Vagina (tissue), 2 donors: ENCODE measurements at places on chromosomes 4 and X. TPM values are rescaled to one million over a fixed set of nuclear protein-coding genes. Genes with fewer than 3 reads are reported as not detected.

- H3K4me1 ChIP-seq: peaks cover 4% of the 10 kb centered on the region
- H3K36me3 ChIP-seq: no peaks in the 10 kb centered on the region
- H3K27ac ChIP-seq: no peak overlapping the region
- H3K27me3 ChIP-seq: no peaks in the 10 kb centered on the region
Measured at GRCh38 chrX:153669174-153669890, 4.3 kb downstream of the PNCK start.

GRCh38 chr4:36914106-36914505 lies 330.4 kb upstream of the NWD2 start:
- H3K27ac ChIP-seq: no peak overlapping the region
- H3K4me3 ChIP-seq: no peak overlapping the region
- H3K27me3 ChIP-seq: no peaks in the 10 kb centered on the region
- no peak for DNase-seq

- H3K4me3 ChIP-seq: no peak overlapping the region
- DNase-seq: no peak
- H3K4me1 ChIP-seq: no peaks in the 10 kb centered on the region
Measured at GRCh38 chrX:20205927-20206708, 60.6 kb downstream of the RPS6KA3 start.

GRCh38 chr4:173556398-173557131 lies 26.5 kb upstream of the HAND2 start:
- H3K27me3 ChIP-seq: no peaks in the 10 kb centered on the region
- no peak for DNase-seq
- H3K4me3 ChIP-seq: no peak overlapping the region
- H3K27ac ChIP-seq: no peak overlapping the region
- H3K4me1 ChIP-seq: no peaks in the 10 kb centered on the region
- no peaks in the 10 kb centered on the region for H3K36me3 ChIP-seq

DNA sequence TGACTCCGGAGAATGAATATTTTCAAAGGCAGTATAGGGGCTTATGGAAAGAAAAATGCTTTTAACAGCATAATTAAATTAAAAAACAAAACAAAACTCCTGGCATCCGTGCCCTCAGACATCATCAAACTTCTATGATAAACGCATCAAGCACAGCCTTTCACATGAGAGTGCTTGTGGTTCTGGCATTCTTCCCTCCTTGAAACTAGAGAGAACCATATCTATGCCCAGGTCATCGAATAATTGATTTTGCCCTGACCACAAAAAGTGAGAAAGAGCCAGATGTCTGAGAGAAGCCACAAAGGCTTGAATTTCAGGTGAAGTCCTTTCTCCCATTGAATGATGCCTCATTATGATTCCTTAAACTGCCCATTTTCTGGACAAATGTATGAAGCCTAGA lies 286.8 kb downstream of the CBLL2 start:
- DNase-seq: no peak
- no peak overlapping the region for H3K4me3 ChIP-seq
- H3K27me3 ChIP-seq: no peaks in the 10 kb centered on the region
- H3K27ac ChIP-seq: no peak overlapping the region

DNA sequence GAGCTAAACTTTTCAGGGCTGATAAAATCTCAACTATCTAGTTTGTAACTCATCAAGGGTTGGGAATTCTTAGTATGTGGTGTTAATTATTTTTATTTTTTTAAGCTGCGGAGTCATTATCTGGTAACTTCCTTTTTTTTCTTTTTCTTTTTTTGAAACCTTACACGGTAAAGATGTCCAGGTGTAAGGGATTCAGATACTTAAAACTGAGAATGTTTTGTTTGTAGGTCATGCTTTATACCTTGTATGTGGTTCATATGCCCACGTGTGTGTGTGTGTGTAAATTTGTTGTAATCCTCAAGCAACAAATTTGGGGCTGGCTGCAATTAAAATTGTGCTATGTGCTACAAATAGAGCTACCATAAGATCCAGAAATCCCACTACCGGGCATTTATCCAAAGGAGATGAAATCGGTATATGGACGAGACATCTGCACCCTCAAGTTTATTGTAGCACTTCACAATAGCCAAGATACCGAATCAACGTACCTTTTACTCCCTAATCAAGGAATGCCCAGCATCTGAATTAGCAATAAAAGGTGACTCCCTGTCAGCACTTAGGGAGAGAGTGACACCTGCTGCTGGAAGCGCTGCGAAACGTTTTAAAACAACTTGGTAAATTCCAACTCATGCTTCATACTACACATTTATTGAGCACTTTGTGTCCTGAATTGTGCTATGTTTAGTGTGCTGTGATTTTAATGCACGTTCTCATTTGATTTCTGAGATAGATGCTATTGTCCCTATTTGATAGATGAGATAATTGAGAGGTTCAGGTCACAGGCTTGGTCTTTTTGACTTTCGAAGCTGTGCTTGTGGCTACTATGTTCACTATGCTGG lies 16.1 kb downstream of the MSMO1 start:
- H3K27ac ChIP-seq: no peak overlapping the region
- H3K4me3 ChIP-seq: no peak overlapping the region
- no peaks in the 10 kb centered on the region for H3K36me3 ChIP-seq
- DNase-seq: no peak
- no peaks in the 10 kb centered on the region for H3K27me3 ChIP-seq

- H3K4me3 ChIP-seq: no peak overlapping the region
- no peaks in the 10 kb centered on the region for H3K27me3 ChIP-seq
- no peak for DNase-seq
- no peak overlapping the region for H3K27ac ChIP-seq
Measured at GRCh38 chr4:165461159-165461821, 82.5 kb downstream of the CPE start.

GRCh38 chrX:66876776-66877175 lies 237.9 kb upstream of the EDA2R start:
- DNase-seq: no peak
- H3K27ac ChIP-seq: no peak overlapping the region
- no peak overlapping the region for H3K4me3 ChIP-seq
- H3K4me1 ChIP-seq: no peaks in the 10 kb centered on the region
- no peaks in the 10 kb centered on the region for H3K27me3 ChIP-seq
- H3K36me3 ChIP-seq: no peaks in the 10 kb centered on the region

- no peaks in the 10 kb centered on the region for H3K36me3 ChIP-seq
- H3K4me1 ChIP-seq: no peaks in the 10 kb centered on the region
- DNase-seq: no peak
- H3K4me3 ChIP-seq: no peak overlapping the region
Measured at GRCh38 chr4:1479454-1479853, 73.2 kb upstream of the NKX1-1 start.

GRCh38 chrX:55056820-55057674 lies 17.8 kb upstream of the PAGE2B start:
- no peak overlapping the region for H3K27ac ChIP-seq
- H3K4me1 ChIP-seq: no peaks in the 10 kb centered on the region
- no peaks in the 10 kb centered on the region for H3K36me3 ChIP-seq
- no peaks in the 10 kb centered on the region for H3K27me3 ChIP-seq

DNA sequence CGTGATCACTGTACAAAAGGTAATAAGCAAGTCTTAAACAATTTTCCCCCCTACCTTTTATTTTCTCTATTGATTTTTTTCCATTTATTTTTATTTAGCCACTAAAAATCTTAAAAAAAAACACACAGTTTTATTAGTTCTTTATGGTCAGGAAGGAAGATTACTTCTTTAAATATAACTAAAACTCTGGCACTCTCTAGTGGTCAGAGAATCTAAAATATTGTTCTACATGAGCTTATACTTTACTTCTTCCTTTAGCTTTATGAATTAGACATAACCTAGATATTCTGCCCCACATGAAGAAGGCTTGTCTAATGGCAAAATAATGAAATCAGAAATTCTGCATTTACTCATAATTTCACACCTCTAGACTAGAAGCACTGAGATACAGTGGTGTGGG lies 135.2 kb downstream of the PDE5A start:
- H3K4me3 ChIP-seq: no peak overlapping the region
- no peaks in the 10 kb centered on the region for H3K4me1 ChIP-seq
- no peak for DNase-seq
- no peak overlapping the region for H3K27ac ChIP-seq

GRCh38 chrX:56744996-56745395 lies 16.0 kb downstream of the NBDY start:
- H3K36me3 ChIP-seq: no peaks in the 10 kb centered on the region
- no peak overlapping the region for H3K4me3 ChIP-seq
- H3K27ac ChIP-seq: no peak overlapping the region
- no peaks in the 10 kb centered on the region for H3K27me3 ChIP-seq
- H3K4me1 ChIP-seq: no peaks in the 10 kb centered on the region

DNA sequence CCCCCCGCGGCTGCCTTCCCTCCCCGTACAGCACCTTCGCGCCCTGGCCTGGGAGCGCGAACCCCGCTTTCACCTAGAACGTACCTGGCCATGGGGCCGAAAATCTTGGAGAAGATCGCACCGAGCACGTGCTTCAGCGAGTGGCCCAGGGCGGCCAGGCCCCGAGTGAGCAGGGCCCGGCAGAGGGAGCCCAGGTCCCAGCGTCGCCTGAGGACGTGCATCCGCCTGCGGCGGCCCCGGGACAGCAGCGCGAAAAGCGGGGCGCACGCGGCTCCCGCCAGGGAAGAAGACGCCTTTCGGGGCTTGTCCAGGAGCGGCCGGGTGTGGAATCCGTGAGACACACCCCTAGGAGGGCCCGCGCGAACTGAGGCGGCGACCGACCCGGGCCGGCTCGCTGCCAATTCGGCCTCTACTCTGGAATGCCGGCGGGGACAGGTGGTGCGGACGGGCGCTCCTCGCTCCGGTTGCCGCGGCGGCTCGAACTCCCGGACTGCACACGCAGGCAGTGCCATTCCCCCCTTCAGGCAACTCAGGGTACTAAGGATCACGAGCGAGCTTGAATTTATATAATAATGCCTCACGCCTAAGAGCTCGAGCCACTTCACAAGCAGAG lies at the start of gene HS6ST2:
TSS of gene HS6ST2 (minus strand) at position 539 of the 613 bp plus-strand sequence.
- H3K4me3 ChIP-seq: peak within 1 kb of the TSS; percentile 41
- H3K27ac ChIP-seq: no peak within 1 kb of the TSS
- H3K4me1 ChIP-seq: no peaks in the 10 kb centered on the region
- H3K27me3 ChIP-seq: peaks cover 5% of the 10 kb centered on the region

GRCh38 chr4:1310796-1311631 lies 21.3 kb downstream of the MAEA start:
- no peaks in the 10 kb centered on the region for H3K36me3 ChIP-seq
- H3K4me1 ChIP-seq: peaks cover 49% of the 10 kb centered on the region
- DNase-seq: no peak
- no peaks in the 10 kb centered on the region for H3K27me3 ChIP-seq
- no peak overlapping the region for H3K4me3 ChIP-seq
- H3K27ac ChIP-seq: no peak overlapping the region

DNA sequence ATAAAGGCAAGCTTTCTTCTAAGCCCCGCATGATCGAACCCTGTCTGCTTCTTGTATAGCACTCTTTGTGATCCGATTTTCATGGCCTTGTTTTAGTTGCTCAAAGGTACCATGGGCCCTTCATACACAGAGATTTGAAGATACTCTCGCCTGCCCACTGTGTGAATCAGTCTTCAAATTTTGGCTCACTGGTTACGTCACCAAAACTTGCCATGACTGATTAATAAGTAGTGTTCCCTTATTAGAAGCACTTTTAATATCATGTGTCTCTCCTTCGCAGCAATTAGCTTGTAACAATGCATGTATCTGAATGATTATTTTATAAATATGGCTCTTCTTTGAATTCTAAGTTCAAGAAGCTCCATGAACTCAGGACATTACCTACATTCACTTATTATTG lies 880.5 kb downstream of the STPG2 start:
- DNase-seq: no peak
- no peaks in the 10 kb centered on the region for H3K36me3 ChIP-seq
- no peak overlapping the region for H3K27ac ChIP-seq
- no peak overlapping the region for H3K4me3 ChIP-seq
- no peaks in the 10 kb centered on the region for H3K4me1 ChIP-seq

GRCh38 chrX:19792412-19792811 lies 95.0 kb downstream of the SH3KBP1 start:
- no peak overlapping the region for H3K4me3 ChIP-seq
- no peak overlapping the region for H3K27ac ChIP-seq
- no peak for DNase-seq
- H3K4me1 ChIP-seq: no peaks in the 10 kb centered on the region
- no peaks in the 10 kb centered on the region for H3K27me3 ChIP-seq
- no peaks in the 10 kb centered on the region for H3K36me3 ChIP-seq

DNA sequence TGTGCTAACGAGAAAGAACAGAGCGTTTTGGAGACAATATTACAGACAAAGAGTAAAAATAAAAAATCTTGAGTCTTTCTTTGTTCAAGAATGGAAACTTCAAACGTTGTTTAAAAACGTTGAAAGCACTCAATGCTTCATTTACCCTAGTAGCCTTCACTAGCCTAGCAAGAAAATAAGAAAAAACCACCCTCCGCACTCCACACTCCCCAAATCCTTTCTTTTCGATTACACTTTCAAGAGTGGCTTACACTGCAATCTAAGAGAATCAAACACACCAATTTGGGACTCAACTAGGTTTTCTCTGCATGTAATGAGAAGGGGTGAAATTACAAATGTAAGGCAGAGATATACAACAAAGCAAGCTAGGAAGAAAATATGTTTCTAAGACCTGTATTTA lies 4.7 kb downstream of the TMSB4X start:
- no peak overlapping the region for H3K4me3 ChIP-seq
- DNase-seq: no peak
- peak overlapping the region; percentile 92 for H3K27ac ChIP-seq
- H3K4me1 ChIP-seq: peaks cover 4% of the 10 kb centered on the region

Gene IBSP
- not detected for total RNA-seq

Gene NKX6-1
- total RNA-seq: not detected

Gene SPANXC
- not detected for total RNA-seq
